ENCODE measurements at places on chromosomes 7 and 10. TPM values are rescaled to one million over a fixed set of nuclear protein-coding genes. Genes with fewer than 3 reads are reported as not detected.

TUBAL3 gene
- total RNA-seq: not detected

SLC13A1 gene
- total RNA-seq: not detected

PIP gene
- total RNA-seq: not detected

POLD2 gene
- 211 TPM for total RNA-seq

IFIT2 gene
- total RNA-seq: 7.9 TPM

CTAGE4 gene
- total RNA-seq: 0.84 TPM

SNX10 gene
- 17.9 TPM for total RNA-seq

SEMA3D gene
- total RNA-seq: not detected

PNLIPRP2 gene
- total RNA-seq: not detected

ICA1 gene
- 2.1 TPM for total RNA-seq

PANK1 gene
- total RNA-seq: 2.8 TPM

NODAL gene
- total RNA-seq: not detected

RASSF4 gene
- 2.9 TPM for total RNA-seq

GARIN1A gene
- not detected for total RNA-seq

ASB10 gene
- not detected for total RNA-seq

SPAM1 gene
- total RNA-seq: not detected

IKZF1 gene
- total RNA-seq: not detected

NPY4R2 gene
- not detected for total RNA-seq

HIPK2 gene
- total RNA-seq: 24.4 TPM

SLC39A12 gene
- not detected for total RNA-seq

TMEM270 gene
- total RNA-seq: not detected

All from Caki2 (cell line).